Urothelium cell line (cell line): ENCODE measurements at places on chromosomes 5 and 9.

GRCh38 chr9:77276799-77277198, 99.5 kb downstream of the VPS13A start:
- no peak for DNase-seq

DNA sequence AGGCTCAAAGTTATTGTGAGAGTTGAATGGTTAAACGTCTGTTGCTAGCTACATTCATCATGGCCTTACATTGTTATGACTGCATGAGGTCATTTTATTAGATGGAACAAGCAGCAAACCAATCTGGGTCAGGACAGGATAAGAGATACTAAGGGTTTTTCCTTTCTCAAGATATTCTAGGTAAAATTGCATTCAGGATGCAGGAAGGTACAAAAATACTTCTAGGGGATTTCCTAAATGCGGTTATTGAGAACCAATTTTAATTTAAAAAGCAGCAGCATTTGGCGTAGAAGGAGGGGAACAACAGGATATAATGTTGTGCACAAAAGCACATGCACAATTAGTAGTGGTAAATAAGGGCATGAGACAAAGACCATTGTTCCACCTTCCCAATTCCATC, 39.2 kb upstream of the LURAP1L start:
- DNase-seq: no peak

DNA sequence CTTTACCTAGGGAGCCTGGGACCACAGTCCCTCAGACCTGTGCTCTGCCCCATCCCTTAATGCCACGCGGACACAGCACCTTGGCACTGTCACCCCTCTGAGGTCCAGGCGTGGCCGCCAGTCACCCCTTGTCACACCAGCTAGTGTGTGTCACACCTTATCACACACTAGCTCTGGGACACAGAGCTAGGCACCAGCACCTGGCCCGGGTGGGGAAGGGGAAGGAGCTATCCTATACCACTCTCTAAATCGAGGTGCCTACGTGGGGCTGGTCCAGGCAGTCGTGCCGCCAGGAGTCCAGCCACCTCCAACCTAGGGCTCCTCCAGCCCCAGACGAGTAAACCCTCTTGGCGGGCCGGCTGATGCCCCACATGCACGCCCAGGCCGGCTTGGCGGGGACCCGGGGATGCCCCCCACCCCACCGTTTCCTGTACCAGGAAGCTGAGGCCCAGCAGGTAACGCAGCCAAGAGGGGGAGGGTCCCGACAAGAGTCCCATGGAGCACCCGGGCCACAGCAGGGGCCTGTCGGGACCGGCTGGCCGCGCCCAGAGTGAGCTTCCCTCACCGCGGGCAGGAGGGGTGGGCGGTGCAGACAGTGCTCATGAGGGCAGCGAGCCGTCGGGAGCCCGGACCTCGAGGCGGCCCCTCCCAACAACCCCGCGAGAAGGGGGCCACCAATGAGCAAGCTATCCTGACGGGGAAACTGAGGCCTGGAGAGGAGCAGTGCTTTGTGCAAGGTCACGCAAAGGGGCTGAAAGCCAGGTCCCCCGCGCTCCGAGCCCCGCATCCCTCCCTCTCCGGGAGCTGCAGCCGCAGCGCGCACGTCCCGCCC, 550 bp downstream of the CORO2A start:
- peak; percentile 69 for DNase-seq

- no peak for DNase-seq
These were observed 44.6 kb upstream of the BASP1 start for GRCh38 chr5:17172791-17173190.

- no peak for DNase-seq
These were observed 315.2 kb upstream of the ATP10B start for GRCh38 chr5:161167016-161167767.

GRCh38 chr9:136584401-136584932, 38.6 kb upstream of the NOTCH1 start:
- no peak for DNase-seq

GRCh38 chr9:88739373-88739772, 204.4 kb downstream of the NXNL2 start:
- no peak for DNase-seq

GRCh38 chr5:134142052-134142451, 27.6 kb downstream of the TCF7 start:
- no peak for DNase-seq

DNA sequence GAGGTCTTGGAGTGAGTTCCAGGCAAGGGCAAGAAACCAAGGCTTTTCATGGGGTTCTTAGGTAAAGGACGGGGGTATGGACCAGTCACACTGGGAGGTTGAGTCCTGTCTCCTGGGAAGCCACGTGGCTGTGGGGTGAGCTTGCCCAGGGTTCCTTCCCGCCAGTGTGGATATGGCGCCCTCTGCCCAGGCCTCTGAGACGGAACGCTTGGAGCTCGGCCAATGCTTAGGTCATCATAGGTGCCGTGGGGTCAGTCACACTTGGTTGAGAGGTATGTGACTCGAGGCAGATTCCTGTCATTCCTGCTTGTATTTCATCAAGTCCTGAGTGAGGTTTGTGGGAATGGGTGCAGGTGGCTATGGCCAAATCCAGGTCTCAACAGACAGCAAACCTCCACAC, 46.2 kb downstream of the TENT4A start:
- peak; percentile 73 for DNase-seq

DNA sequence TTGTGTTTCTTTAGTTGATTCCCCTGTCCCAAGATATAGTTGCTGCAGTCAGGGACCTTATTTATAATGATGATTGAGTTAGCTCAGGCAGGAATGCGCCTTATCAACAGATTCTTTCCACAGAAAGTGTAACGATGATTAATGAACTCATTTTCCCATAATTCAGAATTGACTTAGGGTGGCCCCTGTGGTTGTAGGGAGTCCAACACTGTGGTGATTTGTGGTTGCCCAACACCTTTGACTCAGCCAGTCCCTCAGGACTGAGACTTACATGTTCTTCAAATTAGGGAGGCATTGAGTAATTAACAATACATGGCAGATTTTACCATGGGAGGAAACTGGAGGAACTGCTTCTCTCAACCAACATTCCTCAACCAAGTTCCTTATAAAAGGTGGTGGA, 221.9 kb downstream of the GABRG2 start:
- DNase-seq: no peak

DNA sequence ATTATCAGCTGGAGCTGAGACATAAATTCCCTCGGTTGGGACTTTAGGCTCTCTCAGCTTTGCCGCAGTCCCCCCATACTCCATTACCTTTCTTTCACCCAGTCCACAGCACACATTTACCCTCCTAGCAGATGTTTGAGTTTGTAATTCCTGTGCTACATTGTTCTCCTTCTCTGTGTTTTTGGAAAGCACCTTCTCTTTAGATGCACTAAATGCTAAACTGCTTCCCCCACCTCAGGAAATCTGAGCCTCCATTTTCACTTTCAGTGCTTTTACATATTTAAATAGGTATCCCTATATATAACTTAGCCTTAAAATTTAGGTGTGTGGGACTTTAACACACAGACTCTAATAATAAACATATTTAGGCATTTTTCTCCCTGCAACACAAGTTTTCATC, 356.9 kb downstream of the NFIB start:
- DNase-seq: no peak

GRCh38 chr9:135394131-135394530, 85.5 kb upstream of the PPP1R26 start:
- no peak for DNase-seq

DNA sequence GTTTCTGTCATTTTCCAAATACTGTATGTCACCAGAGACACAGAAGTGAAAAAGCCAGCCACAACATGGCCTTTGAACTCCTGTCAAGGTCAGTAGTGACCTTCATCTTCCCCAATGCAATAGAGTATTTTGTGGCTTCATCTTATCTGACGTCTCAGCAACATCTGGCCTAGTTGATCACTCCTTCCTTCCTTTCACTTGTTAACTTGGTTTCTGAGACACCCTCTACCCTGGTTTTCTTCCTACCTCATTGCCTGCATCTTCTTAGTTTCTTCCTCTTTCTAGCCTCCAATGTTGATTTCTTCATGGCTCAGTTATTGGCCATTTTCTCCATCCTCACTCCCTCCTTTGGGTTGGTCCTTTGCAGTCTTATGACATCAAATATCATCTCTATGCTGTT, 36.3 kb downstream of the GLIS3 start:
- no peak for DNase-seq

GRCh38 chr5:12658871-12659446, 754.7 kb upstream of the CTNND2 start:
- no peak for DNase-seq

- DNase-seq: no peak
These were observed 122.9 kb upstream of the GRAMD2B start for GRCh38 chr5:126300293-126300692.

- DNase-seq: peak; percentile 97
These were observed at the start of gene RNF44 for GRCh38 chr5:176536902-176537553. Gene RNF44 (minus strand): TSS chr5:176537402. CDS start chr5:176532472, 4,930 bp downstream.

DNA sequence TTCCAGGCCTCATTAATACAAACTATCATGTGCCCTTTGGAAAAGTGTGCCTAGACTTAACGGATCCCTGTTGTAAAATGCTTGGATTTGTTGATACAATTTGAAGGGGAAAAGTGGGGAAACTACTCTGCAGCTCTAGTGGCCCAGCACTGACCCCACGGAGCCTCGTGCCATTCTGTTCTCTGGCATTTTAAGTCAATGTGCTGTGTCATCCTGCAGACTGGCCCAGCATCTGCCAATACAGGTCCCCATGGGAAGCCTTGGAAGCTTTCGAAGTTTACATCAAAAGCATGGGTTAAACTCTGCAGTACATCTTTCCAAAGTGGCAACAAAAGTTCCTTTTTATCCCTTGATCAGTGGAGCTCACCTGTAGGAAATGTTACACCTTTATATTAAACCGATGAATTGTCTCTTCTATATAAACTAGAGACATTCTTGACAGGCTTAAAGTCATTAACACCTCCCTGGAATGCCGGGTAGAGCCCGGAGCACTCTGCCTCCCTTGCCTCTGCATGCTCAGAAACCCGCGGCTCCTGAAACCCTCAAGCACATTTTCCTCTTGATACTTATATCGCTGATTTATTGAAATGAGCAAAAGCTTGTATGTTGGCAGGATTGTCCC, 596.0 kb upstream of the ADAMTS16 start:
- DNase-seq: no peak

- no peak for DNase-seq
These were observed 497.0 kb upstream of the TNC start for GRCh38 chr9:115615000-115615401.

DNA sequence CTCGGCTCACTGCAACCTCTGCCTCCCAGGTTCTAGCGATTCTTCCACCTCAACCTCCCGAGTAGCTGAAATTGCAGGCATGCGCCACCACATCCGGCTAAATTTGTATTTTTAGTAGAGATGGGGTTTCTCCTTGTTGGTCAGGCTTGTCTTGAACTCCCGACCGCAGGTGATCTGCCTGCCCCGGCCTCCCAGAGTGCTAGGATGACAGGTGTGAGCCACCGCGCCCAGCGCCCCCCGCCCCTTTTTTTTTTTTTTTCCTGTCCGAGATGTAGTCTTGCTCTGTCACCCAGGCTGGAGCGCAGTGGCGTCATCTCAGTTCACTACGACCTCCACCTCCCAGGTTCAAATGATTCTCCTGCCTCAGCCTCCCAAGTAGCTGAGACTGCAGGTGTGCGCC, 6.6 kb downstream of the ATP6V1G1 start:
- DNase-seq: no peak

DNA sequence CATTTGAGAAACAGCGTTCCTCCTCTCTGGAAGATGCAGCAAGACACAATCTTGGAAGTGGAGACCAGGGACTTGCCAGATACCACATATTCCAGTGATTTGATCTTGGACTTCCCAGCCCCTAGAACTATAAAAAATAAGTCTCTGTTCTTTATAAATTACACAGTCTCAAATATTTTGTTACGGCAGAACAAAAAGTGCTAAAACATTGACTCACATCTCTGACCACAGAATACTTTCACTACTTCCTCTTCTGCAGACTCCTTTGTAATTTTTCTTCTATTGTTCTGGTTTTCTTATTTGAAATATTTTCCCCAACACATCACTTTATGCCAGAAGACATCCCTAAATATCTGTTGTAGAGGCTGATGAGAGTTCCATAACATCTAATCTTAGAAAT, 706.1 kb upstream of the CDH18 start:
- DNase-seq: no peak

DNA sequence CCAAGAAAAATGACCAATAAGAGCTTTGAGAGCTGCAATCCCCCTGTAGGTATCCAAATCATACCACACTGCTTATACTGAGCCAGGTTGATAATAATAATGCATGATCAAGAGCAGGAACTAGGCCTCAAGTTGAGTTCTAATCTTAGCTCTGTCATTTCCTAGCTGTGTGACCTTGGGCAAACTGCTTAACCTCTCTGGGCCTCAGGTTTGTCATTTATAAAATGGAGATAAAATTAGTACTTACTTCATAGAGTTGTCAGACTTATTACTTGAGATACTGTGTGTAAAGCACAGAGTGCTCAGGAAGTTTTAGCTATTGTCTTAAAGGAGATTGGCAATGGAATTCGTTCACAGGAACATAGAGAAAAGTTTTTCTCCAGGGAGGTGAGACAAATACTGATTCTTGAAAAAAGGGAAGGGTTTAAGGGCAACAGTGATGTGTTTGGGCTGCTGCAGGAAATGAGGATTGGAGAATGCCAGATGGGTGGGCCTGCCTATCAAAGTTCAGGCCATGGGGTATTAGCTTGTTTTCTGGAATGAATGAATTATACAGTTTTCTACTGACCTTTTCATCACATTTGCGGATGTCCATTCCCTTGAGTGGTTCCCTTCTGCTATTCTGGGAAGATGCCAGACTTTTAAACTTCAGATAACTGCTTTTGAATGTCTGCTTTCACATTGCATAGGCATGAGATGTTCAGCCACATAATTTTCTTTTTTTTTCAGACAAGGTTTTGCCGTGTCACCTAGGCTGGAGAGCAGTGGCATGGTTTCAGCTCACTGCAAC, 10.2 kb upstream of the ATP6V0E1 start:
- DNase-seq: no peak

DNA sequence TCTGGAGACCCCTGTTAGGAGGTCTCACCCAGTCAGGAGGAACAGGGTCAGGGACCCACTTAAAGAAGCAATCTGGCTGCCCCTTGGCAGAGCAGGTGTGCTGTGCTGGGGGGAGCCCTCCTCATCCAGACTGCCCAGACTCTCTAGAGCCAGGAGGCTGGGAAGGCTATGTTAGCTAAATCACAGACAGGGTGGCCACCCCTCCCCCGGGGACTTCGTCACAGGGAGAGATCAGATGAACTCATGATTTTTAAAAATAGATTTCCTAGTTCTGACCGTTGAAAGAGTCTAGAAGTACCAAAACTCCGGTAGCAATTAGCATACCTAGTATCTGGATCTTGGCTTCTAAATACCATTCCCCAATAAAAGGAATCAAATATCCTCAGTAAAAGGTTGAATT, 35.0 kb upstream of the FOXB2 start:
- DNase-seq: no peak

- no peak for DNase-seq
These were observed 130.9 kb downstream of the NMUR2 start for GRCh38 chr5:152274224-152274623.

GRCh38 chr9:38008168-38009034, 60.6 kb downstream of the SHB start:
- peak; percentile 92 for DNase-seq
